Globus pallidus (tissue), 1 donor: ENCODE measurements at places on chromosomes 5 and 9.
A peak's percentile ranks its signal among the peaks of the same experiment; 100 is the strongest.

DNA sequence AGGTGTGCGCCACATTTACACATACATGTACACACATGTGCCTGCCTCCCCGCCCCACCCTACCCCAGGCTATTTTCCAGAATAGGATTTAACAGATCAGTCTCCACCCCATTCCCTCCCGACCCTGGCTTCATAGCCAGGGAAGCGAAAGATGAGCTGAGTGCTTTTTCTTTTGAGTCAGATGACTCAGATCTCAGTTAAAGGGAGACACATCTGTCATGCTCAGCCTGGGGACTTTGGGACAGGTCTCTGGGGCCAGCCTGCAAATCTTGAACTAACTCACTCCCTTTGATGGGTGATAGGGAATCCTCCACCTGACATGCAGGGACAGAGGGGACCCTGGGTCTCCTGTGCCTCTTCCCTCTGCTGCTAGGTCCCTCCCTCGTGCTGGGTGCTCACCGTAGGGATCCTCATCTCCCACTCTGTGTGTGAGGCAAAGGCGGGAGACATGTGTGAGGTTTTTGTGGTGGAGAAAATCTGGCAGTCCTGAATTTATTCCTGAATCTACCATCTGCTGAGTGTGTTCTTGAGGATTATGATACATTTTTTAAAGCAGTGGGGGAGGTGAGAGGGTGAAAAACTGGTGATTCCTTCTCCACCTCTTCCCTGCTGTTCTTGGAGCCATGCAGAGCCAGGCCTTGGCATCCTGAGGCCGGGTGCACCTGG is 37.7 kb downstream of the NEUROG1 start:
- no peak for DNase-seq

GRCh38 chr9:32776201-32776600 is 7.1 kb upstream of the TMEM215 start:
- no peak for DNase-seq

DNA sequence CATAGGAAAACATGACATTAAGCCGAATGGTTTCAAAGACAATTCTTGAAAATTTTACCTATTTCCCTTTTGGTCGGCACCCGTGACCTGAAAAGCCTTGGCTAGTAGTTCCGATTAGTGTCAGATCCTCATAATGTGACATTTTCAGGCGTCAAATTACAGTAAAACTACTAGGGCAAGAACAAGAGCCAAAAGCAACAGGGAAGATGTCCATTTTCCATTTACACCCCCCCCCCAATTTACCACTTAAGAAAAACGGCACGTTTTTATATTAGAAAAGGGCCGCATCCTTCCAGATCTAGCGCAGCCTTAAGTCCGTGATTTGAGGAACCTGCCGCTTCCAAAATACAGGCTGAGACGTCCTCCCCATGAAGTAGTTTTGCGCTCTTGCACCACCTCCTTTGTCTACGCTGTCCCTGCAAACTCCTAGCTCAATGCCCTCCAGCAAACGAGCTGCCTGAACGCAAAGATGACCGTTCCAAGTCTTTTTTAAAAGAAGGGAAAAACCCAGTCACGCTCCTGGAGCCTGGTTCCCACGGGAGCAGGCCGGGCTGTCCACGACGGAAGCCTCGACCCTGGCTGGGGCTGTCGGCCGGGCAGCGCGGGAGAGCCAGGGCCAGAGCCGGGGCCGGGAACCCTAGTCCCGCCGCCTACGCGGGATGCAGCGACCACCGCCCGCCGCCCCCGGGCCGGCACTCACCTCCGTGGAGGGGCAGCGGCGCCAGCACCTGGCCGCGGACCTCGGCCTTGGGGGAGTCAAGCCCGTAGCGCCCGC is 616 bp downstream of the RNF130 start:
- peak; percentile 70 for DNase-seq

DNA sequence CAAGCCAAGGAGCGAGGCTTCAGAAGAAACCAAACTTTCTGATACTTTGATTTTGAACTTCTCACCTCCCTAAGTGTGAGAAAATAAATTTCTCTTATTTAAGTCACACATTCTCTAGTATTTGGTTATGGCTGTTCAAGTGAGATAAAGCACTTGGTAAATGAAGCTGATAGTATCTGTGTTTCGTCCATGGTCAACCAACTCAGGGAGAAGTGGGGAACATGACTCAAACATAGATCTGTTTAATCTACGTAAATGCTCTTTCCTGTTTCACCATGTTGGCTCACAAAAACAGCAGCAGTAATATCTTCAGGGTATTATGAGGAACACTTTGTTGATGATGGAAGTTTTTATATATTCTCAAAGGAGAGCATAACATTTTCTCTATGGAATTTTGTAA is 2167.2 kb upstream of the C9orf72 start:
- no peak for DNase-seq

GRCh38 chr5:89228355-89228754 is 345.4 kb upstream of the MEF2C start:
- no peak for DNase-seq

- DNase-seq, result no peak
Observed at GRCh38 chr9:113738496-113738892, 137.6 kb upstream of the ZNF618 start.

DNA sequence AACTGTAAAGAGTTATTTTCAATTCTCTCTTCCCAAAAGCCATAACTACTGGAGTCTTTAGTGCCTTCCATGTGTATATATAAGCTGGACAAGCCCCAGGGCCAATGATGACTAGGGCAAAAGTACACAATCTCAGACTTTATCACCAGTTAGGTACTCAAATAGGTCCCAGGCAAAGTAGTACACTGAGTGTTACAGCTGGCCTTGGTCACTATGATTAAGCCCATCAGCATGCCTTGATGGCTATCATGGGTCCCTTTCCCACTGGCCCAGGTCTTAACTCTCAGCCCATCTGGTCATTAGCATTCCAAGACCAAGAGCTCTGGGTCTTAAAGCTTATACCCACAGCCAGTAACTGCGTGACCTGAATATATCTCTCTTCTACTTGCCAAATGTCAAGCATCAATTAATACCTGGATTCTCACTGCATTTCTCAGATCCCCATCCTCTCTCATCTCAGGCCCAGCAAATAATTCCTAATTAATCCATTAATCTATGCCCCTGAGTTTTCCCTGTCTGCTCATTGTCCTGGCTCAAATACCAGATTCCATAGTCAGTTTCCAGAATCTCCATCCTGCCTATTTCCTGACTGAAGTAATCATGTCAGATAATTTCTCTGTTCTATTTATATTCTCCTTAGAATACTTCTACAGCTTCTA is 62.3 kb downstream of the NR6A1 start:
- no peak for DNase-seq

GRCh38 chr5:128494516-128494915 is 43.5 kb downstream of the FBN2 start:
- DNase-seq, result no peak
